ENCODE measurements at places on chromosomes 1 and 21. TPM values are rescaled to one million over a fixed set of nuclear protein-coding genes. Genes with fewer than 3 reads are reported as not detected.

DNA sequence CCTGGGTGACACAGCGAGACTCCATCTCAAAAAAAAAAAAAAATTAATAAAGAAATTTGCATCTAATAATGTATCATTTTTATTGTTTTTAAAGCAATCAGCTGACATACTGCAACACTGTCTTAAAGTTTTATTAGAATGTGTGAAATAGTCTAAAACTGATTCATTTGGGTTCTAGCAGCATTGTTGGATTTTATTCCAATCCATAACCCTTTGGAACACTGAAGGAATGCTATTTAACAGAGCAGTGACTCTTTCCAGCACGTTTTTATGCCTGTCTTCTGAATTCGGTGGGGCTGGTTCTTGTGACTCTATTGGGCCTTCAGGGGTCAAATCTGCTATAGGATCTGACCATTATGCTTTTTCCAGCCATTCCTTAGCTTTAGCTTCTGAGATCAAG is 18.2 kb upstream of the FMO4 start:
- no peak for DNase-seq
- no peak overlapping the region for H3K27ac ChIP-seq
- no peak overlapping the region for H3K4me3 ChIP-seq
- no peaks in the 10 kb centered on the region for H3K4me1 ChIP-seq
- H3K36me3 ChIP-seq: peaks cover 4% of the 10 kb centered on the region

The CFAP141 gene
- total RNA-seq: not detected

DNA sequence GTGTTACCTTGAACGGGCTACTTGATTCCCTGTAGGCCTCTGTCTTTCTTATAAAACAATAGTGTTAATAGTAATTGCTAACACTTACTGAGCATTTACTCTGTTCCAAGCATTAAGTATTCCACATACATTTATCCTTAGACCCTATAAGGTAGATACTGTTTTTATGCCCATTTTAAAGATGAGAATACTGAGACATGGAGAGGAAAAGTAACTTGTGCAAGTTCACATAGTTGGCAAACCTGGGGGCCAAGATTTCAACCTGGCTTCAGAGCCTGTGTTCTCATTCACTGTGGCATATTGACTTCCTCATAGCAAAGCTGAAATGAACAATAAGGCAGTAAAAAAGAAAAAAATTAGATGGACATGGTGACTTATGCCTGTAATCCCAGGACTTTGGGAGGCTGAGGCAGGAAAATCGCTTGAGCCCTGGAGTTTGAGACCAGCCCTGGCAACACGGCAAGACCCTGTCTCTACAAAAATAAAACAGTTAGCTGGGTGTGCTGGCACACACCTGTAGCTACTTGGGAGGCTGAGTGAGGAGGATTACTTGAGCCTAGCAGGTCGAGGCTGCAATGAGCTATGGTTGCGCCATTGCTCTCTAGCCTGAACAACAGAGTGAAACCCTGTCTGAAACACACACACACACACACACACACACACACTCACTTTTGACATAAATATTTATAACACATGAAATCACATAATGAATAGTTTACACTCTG is 19.6 kb upstream of the HMGN2 start:
- H3K4me1 ChIP-seq: no peaks in the 10 kb centered on the region
- no peak overlapping the region for H3K4me3 ChIP-seq
- H3K27me3 ChIP-seq: no peaks in the 10 kb centered on the region
- H3K36me3 ChIP-seq: peaks cover 46% of the 10 kb centered on the region

GRCh38 chr1:243558576-243558975 is 291.5 kb downstream of the AKT3 start:
- no peaks in the 10 kb centered on the region for H3K4me1 ChIP-seq
- H3K36me3 ChIP-seq: peaks cover 15% of the 10 kb centered on the region
- no peak overlapping the region for H3K4me3 ChIP-seq
- no peak overlapping the region for H3K27ac ChIP-seq

- H3K27ac ChIP-seq: no peak overlapping the region
- H3K4me3 ChIP-seq: no peak overlapping the region
- DNase-seq: no peak
- H3K36me3 ChIP-seq: no peaks in the 10 kb centered on the region
Measured at GRCh38 chr1:238581332-238581731, 690.6 kb upstream of the ZP4 start.

- H3K27me3 ChIP-seq: no peaks in the 10 kb centered on the region
- DNase-seq: no peak
- no peaks in the 10 kb centered on the region for H3K4me1 ChIP-seq
- no peak overlapping the region for H3K4me3 ChIP-seq
Measured at GRCh38 chr1:202578565-202578964, 131.7 kb downstream of the SYT2 start.

DNA sequence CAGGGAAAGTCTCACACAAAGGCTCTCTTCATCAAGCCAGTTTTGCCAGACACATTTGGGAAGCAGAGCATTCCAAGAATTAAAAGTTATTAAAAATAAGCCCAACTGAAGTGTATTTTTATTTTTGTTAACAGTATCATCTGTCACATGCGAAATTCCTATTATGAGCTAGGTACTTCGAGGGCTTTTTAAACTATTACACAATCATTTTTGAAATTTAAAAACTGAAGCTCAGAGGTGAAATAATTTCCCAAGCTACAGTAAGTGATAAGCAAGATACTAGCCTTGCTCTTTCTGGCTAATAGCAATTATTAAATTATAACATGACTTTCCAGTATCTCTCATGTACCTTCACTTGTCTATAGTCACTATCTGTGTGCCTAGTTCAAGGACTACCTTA is 12.0 kb upstream of the NRAS start:
- no peak overlapping the region for H3K27ac ChIP-seq
- peaks cover 5% of the 10 kb centered on the region for H3K4me1 ChIP-seq

GRCh38 chr1:68329096-68329835 is 96.9 kb upstream of the WLS start:
- no peak overlapping the region for H3K4me3 ChIP-seq
- H3K4me1 ChIP-seq: no peaks in the 10 kb centered on the region
- DNase-seq: no peak
- H3K27me3 ChIP-seq: no peaks in the 10 kb centered on the region
- H3K36me3 ChIP-seq: no peaks in the 10 kb centered on the region

DNA sequence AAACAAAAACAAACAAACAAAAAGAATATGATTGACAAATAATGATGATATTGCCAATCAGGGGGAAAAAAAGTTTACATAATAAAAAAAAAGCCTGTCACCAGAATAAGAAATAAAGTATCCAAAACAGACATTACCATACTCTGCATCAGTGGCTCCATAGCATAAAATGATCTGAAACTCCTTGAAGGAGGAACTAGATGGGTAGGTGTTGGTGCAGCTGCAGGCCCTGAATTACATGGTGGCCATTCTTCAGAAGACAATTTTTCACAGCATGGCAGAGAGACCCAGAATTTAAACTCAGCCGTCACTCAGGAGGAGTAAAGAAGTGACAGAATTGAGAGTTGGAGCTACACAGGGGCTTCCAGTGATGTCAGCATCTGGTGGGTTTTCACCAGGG is 60.2 kb downstream of the GLUL start:
- DNase-seq: no peak
- no peak overlapping the region for H3K27ac ChIP-seq
- H3K27me3 ChIP-seq: peaks cover 4% of the 10 kb centered on the region
- H3K4me3 ChIP-seq: no peak overlapping the region
- no peaks in the 10 kb centered on the region for H3K36me3 ChIP-seq
- H3K4me1 ChIP-seq: no peaks in the 10 kb centered on the region

GRCh38 chr1:52906135-52906603 is 15.4 kb downstream of the ECHDC2 start:
- DNase-seq: no peak
- H3K27me3 ChIP-seq: no peaks in the 10 kb centered on the region
- H3K4me3 ChIP-seq: no peak overlapping the region
- no peak overlapping the region for H3K27ac ChIP-seq

Data from activated CD4-positive, alpha-beta T cell treated with anti-CD3 and anti-CD28 coated beads, Interleukin-2, amount 10 ng/mL, durations not matched to agents 7 days and 5 days (primary cell).